T-cell (primary cell): ENCODE measurements at places on chromosomes 3 and 15. TPM values are rescaled to one million over a fixed set of nuclear protein-coding genes. Genes with fewer than 3 reads are reported as not detected.

GOLGA8M gene
- total RNA-seq = 2.2 TPM

NLGN1 gene
- not detected for total RNA-seq

GRCh38 chr15:62834686-62835329 is 207.7 kb upstream of the TPM1 start:
- DNase-seq = no peak

GRCh38 chr3:119318876-119319275 is 24.7 kb downstream of the ARHGAP31 start:
- no peak for DNase-seq

PPP2R3A gene
- 0.19 TPM for total RNA-seq

DNA sequence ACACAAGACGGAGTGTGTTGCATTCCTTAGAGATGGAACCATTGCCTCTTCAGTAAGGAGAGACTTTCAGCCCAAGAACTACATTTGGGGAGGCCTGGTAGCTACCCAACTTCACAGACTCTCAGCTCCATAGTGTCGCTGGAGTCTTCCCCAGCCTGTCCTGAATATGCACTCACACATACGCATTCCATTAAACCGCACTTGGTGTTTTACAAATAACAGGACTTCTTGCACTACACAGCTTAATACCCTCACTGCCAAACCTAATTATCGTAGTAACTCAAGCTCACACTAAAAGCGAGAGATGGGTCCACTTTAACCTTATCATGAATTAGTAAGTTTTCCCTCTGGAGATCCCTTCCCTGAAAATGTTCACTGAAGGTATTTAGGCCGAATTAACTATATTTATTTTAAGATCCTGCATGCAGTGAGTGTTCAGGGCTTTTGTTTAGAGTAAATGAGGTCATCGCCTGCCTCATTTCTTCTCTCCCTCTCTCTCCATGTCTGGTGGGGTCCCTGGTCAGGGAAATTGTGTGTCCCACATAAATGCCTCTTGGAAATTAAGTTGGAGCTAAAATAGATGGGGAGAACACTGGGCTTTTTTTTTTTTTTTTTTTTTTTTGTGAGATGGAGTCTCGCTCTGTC is 171.9 kb downstream of the FAM43A start:
- no peak for DNase-seq

DNA sequence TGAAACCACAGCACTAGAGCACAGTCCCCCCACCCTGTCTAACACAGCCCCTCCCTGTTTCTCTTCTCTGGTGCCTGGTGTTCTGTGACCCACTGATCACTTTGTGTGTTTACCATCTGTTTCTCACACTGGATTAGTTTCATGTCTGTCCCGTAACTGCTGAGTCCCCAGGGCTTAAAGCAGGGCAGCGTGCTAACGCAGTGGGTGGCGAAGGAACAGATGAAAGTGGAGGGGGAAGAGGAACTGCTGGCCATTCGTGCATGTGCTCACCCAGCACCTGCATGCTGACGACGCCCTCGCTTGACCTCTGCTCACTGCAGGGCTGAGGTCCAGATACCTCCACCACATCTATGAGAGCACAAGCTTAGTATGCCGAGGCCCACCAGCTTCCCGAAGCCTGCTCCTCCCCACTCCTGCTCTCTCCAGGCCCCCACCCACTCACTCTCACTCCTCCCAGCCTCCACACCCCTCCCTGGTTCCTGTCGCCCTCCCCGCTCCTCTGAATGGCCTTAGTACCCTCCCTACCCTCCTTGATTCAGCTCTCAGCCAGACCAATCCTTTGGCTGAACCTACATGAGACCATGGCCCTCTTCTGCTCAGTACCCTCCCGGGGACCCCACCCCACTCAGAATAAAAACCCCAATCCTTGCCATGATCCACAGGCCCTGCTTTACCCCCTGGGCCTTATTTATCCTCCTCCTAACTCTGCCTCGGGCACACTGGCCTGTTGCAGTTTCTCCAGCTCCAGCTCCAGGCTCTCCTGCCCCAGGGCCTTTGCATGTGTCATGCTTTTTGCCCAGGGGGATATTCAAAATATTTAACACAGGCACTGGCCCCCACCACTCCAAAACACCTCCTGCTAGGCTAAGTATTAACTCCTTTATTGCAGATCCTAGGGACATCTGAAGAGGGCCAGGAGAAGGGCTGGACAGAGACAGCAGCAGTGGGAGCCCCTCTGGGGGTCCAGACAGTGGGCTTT is 15.1 kb upstream of the IQSEC1 start:
- DNase-seq = no peak
